Brain (organoid and tissue), 16 donors: ENCODE measurements at places on chromosomes 13 and 19. TPM values are rescaled to one million over a fixed set of nuclear protein-coding genes. Genes with fewer than 3 reads are reported as not detected.

The PABPC3 gene
- 0.12 TPM for polyA plus RNA-seq

The COL5A3 gene
- 5.9 TPM for polyA plus RNA-seq

The CYP4F12 gene
- polyA plus RNA-seq, result 0.73 TPM

The CBLC gene
- 3.5 TPM for polyA plus RNA-seq

The CGB7 gene
- polyA plus RNA-seq, result not detected

The TRIP10 gene
- polyA plus RNA-seq, result 24.1 TPM

The PSG3 gene
- not detected for polyA plus RNA-seq

The SAMD4B gene
- 222 TPM for polyA plus RNA-seq

The HPN gene
- polyA plus RNA-seq, result 3.9 TPM

The ZNF382 gene
- 0.83 TPM for polyA plus RNA-seq

The DOCK6 gene
- polyA plus RNA-seq, result 9.1 TPM

The TJP3 gene
- 3.8 TPM for polyA plus RNA-seq
